Hepatocyte (in vitro differentiated cells): ENCODE measurements at places on chromosomes 16 and 17. TPM values are rescaled to one million over a fixed set of nuclear protein-coding genes. Genes with fewer than 3 reads are reported as not detected.

- H3K4me1 ChIP-seq = peaks cover 24% of the 10 kb centered on the region
- DNase-seq = peak; percentile 77
- H3K27ac ChIP-seq = peak within 1 kb of the TSS; percentile 76
- peak within 1 kb of the TSS; percentile 91 for H3K4me3 ChIP-seq
These were observed at the start of gene RIPOR1 for GRCh38 chr16:67528222-67528869. RIPOR1 (plus strand) TSS chr16:67528829; CDS start chr16:67538447, 9,618 bp downstream.

DNA sequence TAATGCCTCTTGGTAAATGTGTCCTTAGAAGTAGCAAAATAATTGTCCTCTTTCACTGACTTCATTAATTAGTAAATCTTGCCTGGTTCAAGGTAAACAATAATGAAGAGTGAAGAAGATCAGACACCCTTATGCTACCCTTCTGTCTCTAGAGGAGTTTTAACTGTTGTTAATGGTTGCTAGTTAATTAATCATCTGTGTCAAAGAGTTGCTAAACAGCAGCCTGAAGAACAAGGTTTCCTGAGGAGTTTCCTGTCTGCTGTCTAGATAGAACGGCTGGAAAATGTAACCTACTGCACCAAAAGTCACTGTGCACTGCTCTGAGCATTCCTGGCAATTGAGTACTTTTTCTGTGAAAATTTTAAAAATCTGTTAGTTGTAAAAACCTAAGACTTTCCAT is 131.3 kb downstream of the NLK start:
- no peak overlapping the region for H3K4me3 ChIP-seq
- H3K27ac ChIP-seq = peak overlapping the region; percentile 42
- H3K36me3 ChIP-seq = no peaks in the 10 kb centered on the region
- peaks cover 13% of the 10 kb centered on the region for H3K4me1 ChIP-seq
- H3K27me3 ChIP-seq = no peaks in the 10 kb centered on the region

ZNF778 gene
- 1.3 and 3.6 TPM in 2 replicates for polyA plus RNA-seq

- no peak overlapping the region for H3K4me3 ChIP-seq
- no peaks in the 10 kb centered on the region for H3K4me1 ChIP-seq
- H3K27me3 ChIP-seq = no peaks in the 10 kb centered on the region
- no peaks in the 10 kb centered on the region for H3K36me3 ChIP-seq
These were observed 103.1 kb downstream of the STX8 start for GRCh38 chr17:9472541-9472940.

DUXB gene
- polyA plus RNA-seq = not detected in 2 replicates

SBK1 gene
- polyA plus RNA-seq = 9.7 and 10.8 TPM in 2 replicates
